NAMALWA (cell line): ENCODE measurements at places on chromosomes 3 and 15.

DNA sequence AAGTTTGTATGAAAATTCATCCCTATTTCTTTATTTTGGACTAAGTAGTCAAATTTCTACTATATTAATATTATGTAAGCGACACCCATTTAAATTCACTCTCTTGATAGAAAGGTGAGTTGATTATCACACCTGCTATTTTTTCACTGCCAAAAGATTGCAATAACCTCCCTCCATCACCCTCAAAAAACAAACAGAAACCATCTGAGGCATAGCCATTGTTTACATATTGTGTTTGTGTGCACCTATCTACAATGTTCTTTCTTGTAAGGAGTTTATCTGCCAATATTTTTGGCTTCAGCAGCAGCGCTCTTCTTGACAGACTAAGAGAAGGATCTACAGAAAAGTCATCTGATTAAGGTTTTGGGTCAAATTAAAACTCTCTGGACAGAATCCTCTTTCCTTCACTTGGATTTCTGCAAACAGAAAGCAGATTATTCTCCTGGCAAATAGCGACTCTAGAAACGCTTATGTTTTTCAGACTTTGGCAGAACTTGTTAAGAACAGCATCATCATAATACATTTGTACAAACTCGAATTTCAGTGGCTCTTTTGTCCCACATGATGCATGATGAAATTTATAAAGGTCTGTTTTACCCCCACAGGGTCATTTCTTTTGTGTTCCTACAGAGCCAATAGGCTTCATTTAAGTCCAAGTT lies 48.6 kb downstream of the KCNMB2 start:
- no peak for DNase-seq

DNA sequence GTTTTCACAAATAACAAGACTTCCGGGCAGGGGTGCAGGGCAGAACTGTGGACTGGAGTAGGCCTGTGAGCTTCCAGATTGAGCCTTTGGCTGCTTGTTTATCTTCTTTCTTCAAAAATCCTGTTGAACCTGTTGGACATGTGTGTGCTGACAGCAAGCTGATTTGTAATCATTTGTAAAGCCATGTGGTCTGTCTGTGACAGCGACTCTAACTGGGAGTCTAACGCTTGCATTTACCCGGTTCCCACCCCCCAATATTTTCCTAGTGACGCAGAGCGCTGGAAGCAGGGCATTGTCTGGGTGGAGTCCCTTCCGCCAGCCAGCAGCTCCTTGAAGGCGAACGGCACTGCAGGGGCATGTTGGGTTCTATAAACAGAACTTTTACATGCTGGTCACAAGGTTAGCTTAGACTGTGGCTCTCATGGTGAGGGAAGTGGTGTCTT lies 85.7 kb upstream of the MYZAP start:
- DNase-seq, result no peak

DNA sequence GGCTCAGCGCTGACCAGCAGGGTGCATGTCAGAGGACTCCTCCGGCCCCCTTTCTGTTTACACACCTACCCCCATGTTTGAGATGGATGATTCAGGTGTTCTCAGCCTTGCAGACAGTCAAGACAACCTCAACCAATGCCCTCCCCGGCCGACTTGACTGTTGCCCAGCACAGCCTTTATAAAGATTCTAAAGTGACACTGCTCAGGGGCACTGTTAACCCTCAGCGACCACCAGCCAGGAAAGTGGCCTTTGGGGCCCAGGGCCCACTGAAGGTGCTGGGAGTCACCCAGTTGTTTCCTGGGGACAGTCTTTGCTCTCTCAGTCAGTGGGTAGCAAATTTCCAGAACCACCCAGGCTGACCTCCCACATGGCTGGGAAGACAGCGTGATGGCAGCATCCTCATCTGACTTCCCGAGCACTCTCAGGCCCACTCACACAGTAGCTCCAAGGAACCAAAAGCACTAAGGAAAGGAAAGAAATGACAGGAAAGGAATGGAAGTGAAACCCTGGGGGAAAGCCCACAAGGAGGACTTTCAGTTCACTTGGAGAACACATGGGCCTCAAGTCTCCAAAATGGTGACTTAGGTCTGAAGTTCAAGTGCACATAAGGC lies 128.4 kb downstream of the ASB7 start:
- DNase-seq, result no peak

DNA sequence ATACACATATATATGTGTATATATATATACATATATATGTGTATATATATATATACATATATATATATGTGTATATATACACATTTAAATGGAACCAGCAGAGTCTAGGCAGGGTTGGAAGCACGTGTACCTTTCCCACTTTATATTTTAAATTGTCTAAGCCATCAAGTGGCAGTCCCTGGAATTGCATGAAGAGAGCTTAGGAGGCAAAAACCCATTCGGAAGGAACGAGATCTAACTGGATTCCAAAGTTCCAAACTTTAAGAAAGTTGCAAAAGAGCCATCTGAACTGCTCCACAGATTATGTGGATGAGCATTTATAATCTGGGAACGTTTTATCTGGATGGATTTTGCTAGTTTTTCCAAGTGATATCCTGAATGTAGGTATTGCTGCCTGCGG lies 186.5 kb downstream of the FOXP1 start:
- peak; percentile 45 for DNase-seq

DNA sequence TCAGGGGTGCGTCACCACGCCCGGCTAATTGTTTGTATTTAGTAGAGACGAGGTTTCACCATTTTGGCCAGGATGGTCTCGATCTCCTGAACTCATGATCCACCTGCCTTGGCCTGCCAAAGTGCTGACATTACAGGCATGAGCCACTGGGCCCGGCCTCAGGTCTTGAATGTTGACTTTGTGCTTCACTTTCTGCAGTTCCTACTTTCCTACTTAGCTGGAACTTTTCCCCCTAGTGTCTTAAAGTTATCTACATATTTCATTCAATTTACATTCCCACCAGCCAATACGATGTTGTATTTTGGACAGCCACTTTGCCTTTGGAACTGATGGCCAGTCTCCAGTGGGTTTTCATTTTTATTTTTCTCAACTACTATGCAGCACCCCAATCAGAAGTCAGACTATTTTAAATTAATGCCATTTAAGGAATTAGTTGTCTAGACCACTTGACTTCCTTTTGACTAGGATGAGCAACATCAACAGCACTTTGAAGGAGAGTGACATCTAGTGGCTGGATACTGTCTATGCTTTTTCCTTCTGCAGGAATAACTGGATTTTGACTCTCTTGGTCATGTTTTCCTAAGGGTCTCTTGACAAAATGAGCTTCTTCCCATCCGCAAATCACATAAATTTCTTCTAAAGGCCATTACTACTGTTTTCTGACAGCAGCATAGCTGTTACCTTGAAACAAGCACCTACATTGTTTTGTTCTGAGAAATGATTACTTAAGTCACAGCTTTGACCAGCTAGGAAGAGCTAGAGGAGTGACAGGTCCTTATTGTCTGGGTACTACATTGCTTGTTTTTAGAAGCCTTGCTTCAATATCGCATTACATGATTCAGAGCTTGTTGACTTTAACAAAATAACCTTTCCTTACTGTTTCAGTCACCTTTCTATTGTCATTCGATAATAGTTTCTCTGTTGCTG lies 140.2 kb downstream of the ITPR1 start:
- DNase-seq, result peak; percentile 70

DNA sequence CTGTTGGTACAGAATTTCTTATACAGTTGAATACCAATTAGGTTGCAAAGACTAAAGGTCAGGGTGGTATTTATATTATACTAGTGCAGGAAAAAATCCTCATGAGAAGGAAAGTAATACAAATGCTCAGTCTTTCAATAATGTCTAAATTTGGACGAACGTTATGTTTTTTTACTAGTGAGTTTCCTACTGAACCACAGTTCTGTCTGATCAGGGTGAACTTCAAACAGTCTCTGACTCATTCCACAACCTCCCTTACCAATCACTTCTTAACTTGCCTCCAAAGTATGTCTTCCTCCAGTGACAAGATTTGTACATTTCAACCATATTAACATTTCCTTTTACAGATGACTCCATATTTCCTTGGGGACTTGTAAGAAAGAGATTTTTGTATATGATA lies 3.4 kb downstream of the TMEM212 start:
- no peak for DNase-seq

DNA sequence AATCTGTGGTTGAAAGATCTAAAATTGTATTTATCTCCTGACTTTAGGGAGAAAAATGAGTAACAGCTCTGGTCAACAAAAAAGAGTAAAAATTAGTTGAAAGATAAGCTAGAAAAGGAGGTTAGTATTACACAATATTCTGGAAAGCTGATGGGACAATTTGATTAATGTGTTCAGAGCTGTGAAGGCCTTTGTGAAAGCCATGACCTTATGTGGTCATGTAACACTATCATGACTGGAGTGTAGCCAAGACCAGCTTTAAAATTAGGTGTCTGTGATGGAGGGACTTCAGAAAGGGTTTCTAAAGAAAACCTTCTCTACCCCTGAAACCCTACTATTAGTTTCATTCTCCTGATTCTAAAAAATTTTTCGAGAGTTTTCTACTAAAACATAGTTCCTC lies 127.2 kb downstream of the NFKBIZ start:
- no peak for DNase-seq

GRCh38 chr3:133868186-133868585 lies 27.5 kb downstream of the RAB6B start:
- DNase-seq, result no peak

DNA sequence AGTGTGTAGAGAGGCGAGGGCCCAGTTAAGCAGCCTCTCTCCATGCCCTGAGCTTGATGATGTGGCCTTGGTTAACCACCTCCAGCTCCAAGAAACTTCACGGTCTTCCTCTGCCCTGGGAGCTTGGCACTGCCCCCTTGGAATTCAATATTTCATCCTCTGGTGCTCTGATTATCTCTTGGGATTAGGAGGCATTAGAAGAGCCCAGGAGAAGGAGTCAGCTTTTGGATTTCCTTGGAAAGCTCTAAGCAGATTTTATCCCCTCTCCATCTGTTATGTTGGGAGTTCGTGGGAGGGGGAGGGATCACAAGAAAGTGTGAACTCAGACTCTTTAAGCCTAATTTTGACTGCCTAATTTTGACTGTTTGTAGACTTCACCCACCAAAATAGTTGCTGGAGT lies 132.7 kb upstream of the AGBL1 start:
- DNase-seq, result no peak

GRCh38 chr3:115947325-115947724 lies 324.0 kb downstream of the GAP43 start:
- DNase-seq, result no peak

DNA sequence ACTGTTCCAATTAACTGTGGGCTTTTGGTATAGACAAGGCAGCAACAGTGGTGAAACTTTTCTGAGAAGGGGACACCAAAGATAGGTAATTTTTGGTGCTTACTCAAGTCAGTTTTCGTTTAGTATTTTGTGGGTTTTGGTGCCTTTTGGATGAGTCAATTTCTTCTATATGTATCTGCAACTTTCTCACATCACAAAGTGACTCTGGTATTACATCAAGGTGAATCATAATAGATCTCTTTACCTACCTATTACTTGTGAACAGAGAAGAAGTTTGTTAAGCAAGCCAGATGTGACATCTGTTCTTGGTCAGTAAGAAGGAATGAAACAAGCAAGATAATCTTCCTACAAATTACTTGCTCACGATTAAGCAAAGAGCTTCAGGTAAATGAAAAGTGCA lies 732.4 kb upstream of the DPPA4 start:
- DNase-seq, result no peak

DNA sequence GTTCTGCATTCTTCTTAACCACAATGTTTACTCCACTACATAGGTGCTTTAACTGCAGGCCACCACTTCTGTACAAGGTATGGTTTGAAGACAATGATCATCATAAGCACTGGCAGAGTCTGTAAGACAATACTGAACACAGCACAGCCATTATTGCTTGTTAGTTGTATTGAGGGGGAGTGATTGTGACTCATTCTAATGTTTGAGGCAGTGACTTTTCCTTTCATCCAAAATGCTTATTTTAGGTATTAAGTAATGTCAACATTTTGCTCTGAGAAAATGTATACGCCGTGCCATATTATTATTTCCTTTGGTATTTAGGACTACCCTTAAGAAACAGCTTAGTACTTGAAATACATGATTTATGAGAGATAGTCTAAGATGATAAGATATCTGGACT lies 618.2 kb upstream of the ZNF717 start:
- no peak for DNase-seq

GRCh38 chr3:141333836-141334626 lies 34.3 kb upstream of the ZBTB38 start:
- no peak for DNase-seq
